ENCODE measurements at places on chromosomes 4 and X.

DNA sequence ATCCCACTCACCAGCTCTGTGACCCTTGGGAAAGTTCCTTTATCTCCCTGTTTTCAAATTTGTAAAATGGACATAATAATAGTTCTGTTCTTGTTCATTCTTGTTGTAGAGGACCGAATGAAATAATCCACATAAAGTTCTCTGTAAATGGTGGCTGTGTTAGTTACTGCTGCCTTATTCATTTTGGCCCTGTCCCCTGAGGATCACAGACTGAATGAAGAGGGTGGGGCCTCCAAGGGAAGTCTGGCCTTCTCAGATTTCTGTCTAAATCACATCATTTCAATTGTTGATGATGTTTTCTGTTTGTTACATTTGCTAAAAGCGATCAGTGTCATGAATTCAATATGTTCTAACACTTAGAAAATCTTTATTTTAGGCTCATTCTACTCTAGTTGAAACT, 117.9 kb downstream of the PPEF1 start:
- DNase-seq = no peak

GRCh38 chr4:48225368-48226141, 44.1 kb downstream of the TEC start:
- DNase-seq = no peak

GRCh38 chr4:16758255-16758654, 140.2 kb downstream of the LDB2 start:
- DNase-seq = no peak

GRCh38 chrX:68403038-68403437, 30.3 kb downstream of the OPHN1 start:
- DNase-seq = no peak

Data from SK-N-SH (cell line).